Hippocampal formation (tissue), 2 donors: ENCODE measurements at places on chromosomes 1 and 21.

- DNase-seq: no peak
These were observed 33.1 kb upstream of the TMEM51 start for GRCh38 chr1:15120251-15120945.

DNA sequence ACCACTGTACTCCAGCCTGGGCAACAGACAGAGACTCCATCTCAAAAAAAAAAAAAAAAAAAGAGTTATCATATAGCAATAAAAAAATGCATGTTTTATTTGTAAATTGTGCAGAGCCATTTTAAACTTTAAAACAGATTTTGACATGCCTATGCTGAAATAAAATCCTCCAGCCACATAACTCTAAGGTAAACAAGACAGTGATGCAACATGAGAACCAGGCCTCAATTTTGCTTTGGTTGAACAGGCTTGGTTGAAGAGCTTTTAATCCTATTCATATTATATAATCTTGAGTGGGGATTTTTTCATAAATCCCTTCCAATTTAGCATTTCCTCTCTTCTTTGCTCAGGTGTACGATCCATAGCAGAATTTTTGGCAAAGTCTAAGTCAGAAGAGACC is 26.1 kb downstream of the ARMH1 start:
- DNase-seq: no peak

DNA sequence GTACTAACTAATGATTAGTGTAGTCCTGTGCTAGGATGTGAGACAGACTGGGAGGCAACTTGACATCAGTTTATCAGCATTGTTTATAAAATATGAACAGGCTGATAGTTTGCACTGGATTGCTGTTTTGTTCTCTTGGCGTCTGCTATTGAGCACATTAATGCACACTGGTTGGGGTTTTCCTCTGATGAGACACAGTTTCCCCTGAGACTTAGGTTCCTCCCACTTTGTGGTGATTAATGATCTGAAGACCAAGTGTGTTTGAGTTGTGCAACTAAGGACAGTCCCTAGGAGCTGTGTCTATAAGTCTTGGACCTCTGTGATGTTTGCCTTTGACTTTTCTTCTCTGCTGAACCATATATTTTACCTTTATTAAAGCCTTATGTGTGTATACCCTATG is 1015.4 kb downstream of the AMY1C start:
- no peak for DNase-seq

GRCh38 chr1:213381572-213382084 is 330.6 kb downstream of the RPS6KC1 start:
- DNase-seq: no peak

- DNase-seq: no peak
These were observed 142.4 kb downstream of the MACF1 start for GRCh38 chr1:39346872-39347271.

DNA sequence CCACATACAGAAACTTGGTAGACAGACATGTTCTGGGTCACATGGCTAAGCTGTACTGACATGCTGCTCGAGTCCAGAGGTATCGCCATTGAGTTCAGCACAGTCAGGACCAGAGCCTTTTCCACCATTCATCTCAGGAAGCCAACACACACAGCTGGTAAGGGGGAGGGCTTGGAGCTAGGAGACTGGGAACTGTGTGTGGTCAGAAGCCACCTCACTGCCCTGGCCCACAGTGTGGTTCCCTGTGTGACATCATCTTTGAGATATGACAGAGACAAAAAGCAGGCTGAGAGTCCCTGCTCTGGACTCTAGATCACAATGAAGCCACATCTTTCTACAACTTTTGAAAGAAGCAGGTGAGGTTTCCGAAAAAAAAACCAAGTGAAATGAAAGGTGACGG is 107.2 kb downstream of the SIM2 start:
- DNase-seq: no peak

DNA sequence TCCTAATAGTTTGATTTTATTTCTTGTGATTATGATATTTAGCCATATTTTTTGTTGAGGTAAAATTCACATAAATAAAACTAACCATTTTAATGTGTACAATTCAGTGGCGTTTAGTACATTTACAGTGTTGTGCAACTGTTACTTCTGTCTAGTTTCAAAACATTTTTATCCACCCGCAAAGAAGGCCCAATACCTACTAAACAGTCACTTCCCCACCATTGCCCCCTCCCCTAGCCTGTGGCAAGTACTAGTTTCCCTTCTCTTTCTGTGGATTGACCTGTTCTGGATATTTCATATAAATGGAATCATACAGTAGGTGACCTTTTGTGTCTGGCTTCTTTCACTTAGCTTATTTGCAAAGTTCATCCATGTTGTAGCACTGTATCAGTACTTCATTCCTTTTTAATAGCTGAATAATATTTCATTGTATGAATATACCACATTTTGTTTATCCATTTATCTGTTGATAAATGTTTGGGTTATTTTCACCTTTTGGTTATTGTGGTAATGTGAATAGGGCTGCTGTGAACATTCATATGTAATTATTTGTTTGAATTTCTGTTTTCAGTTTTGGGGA is 4.1 kb downstream of the FLVCR1 start:
- no peak for DNase-seq

- no peak for DNase-seq
These were observed 44.1 kb downstream of the NGF start for GRCh38 chr1:115293899-115294298.

DNA sequence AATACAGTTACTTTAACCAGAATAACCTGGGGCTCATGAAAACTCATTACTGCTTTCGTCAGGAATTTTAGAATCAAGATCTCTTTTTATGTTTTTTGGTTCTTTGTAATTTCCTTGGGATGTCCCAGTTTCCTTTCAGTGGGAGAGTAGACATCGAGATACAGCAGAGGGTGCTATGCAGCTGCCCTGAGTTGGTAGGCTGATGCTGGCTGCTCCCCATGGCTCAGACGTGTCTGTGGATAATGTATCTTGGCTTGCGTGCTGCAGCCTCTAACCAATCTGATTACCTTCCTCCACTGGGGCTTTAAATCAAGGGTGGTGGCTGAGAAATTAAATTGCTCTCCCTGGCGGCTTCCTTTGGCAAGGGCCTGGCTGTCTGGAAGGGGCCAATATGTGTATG is 253.7 kb downstream of the CACNA1E start:
- DNase-seq: no peak
